Cortex of kidney (tissue), 1 donor: ENCODE measurements at places on chromosomes 5 and 9.

DNA sequence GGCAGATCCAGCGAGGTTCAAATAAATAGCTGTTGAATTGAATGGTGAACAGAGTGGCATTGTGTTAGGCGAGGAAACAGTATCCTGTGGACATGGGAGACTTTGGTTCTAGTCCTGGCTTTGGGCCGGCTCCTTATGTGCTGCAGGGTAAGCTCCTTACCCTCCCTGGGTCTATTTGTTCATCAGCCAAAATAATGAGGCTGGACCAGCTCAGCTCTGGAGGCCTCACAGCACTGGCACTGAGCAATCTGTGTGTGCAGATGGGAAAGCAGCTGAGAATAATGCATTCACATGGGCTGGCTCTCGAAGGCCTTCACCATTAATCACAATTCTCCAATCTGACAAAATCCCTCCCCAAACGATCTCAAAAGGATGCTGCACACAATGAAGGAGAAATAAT, 81.9 kb downstream of the APBA1 start:
- DNase-seq: no peak

GRCh38 chr9:89888677-89889076, 283.9 kb downstream of the GADD45G start:
- DNase-seq: no peak

DNA sequence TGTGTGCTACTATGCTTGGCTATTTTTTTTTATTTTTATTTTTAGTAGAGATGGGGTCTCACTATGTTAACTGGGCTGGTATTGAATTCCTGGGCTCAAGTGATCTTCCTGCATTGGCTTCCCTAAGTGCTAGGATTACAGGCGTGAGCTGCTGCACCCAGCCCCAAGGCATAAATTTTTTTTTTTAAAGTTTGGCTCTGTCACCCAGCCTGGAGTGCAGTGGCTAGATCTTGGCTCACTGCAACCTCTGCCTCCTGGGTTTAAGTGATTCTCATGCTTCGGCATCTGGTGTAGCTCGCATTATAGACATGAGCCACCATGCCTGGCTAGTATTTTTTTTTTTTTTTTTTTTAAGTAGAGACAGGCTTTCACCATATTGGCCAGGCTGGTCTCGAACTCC, 70.3 kb downstream of the RAB24 start:
- DNase-seq: no peak

DNA sequence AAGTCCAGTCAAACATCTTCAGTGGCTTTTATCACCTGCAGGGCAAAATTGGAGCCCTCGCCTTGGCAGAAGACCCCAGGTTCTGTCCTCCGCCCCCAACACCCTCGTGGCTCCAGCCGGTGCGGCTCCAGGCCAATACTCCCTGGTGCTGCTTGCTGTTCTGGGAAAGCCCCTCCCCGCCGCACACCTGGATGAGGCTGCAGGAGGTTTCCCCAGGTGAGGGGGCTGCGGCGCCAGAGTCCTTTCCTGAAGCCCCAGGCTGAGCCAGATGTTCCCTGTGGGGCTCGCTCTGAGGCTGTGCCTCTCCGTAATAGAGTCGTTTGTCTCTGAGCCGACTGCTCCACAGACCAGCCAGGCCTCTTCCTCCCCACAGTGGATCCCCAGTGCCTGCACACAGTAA, 375.4 kb upstream of the IRX1 start:
- no peak for DNase-seq

DNA sequence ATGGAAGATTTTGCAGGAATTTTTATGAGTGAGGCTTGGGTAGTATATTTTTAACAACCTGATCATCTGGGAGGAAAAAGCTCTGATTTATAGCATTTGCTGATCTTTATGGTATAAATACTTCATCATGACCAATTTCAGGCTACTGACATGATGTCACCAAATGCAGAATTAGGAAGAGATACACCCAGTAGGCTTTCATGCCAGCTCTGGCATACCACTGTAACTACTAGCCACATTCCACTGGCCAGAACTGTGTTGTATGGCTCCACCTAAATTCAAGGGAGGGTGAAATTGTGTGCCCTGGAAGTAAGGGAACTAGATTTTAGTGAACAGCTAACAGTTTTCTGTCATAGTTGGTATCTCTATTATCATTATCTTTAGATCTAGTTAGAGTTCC, 17.6 kb downstream of the AP3S1 start:
- no peak for DNase-seq

GRCh38 chr5:126208691-126209090, 214.5 kb upstream of the GRAMD2B start:
- DNase-seq: no peak

DNA sequence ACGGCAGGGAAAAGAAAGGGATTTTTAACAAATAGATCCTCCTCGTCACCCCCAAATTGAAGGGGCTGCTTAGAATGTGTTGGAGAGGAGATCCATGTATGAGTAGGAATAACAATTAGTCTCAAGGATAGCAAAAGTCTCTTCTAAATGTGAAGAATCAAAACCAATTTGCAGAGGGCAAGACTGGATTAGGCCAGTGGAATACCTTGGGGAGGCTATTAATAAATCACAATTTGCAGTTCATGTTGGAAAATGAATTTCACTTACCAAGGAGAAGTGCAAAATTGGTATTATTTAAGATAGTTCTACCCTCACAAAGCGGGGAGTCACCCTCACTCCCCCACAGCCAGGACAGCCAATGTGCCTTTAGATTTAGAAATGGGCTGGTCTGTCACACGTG, 299.8 kb upstream of the SLC30A5 start:
- DNase-seq: no peak
